ENCODE measurements at places on chromosomes 11 and 22.

DNA sequence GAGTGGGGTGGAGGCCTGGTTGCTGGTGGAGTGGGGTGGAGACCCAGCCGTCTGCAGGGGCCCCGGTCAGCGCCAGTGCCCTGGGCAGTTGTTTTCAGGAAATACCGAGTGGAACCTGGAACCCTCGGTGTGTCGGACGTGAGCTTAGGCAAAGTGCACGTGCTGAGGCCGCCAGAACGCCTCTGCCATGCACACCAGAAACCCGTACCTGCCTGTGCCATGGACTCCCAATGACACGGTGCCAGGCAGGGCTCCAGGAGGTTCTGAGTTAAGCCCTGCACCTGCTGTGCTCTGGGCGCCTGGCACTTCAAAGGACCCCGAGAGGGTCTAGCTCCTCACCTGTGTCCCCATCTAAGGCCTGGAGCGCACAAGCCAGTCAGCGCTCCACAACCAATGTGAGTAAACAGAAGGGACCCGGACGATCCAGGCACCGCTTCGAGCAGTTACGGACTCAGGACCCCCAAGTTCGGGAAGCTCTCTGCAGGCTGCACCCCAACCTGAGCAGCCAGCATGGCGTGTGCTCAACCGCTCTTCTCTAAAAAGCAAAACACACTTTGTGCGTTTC, 12.3 kb downstream of the TOLLIP start:
- DNase-seq = no peak
- no peak overlapping the region for H3K4me3 ChIP-seq
- H3K27me3 ChIP-seq = no peaks in the 10 kb centered on the region
- H3K4me1 ChIP-seq = no peaks in the 10 kb centered on the region

- no peak overlapping the region for H3K4me3 ChIP-seq
- H3K4me1 ChIP-seq = no peaks in the 10 kb centered on the region
- no peak overlapping the region for H3K27ac ChIP-seq
Observed at GRCh38 chr11:134800130-134800529, 388.1 kb upstream of the B3GAT1 start.

GRCh38 chr11:396511-396947, 2.5 kb downstream of the PKP3 start:
- peaks cover 5% of the 10 kb centered on the region for H3K4me1 ChIP-seq
- peaks cover 8% of the 10 kb centered on the region for H3K27me3 ChIP-seq
- no peak overlapping the region for H3K4me3 ChIP-seq
- H3K36me3 ChIP-seq = no peaks in the 10 kb centered on the region
- DNase-seq = no peak
- H3K27ac ChIP-seq = no peak overlapping the region

DNA sequence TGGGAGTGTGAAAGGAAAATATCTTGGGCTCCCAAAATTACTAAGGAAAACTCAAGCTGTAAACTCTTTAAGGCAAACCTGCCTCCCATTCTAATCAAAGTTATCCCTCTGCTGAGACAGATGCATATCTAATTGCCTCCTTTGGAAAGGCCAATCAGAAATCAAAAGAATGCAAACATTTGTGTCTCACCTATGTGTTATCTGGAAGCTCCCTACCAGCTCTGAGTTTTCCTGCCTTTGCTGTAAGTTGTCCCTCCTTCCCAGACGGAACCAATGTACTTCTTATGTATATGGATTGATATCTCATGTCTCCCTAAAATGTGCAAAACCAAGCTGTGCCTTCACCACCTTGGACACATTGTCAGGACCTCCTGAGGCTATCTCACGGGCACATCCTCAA, 95.8 kb downstream of the AASDHPPT start:
- H3K36me3 ChIP-seq = no peaks in the 10 kb centered on the region
- no peak for DNase-seq
- no peak overlapping the region for H3K27ac ChIP-seq
- no peaks in the 10 kb centered on the region for H3K27me3 ChIP-seq

GRCh38 chr11:64665411-64665821, 57.6 kb downstream of the NRXN2 start:
- no peak overlapping the region for H3K27ac ChIP-seq
- H3K4me3 ChIP-seq = no peak overlapping the region
- no peaks in the 10 kb centered on the region for H3K36me3 ChIP-seq
- no peaks in the 10 kb centered on the region for H3K4me1 ChIP-seq
- no peaks in the 10 kb centered on the region for H3K27me3 ChIP-seq
- no peak for DNase-seq

- H3K4me1 ChIP-seq = peaks cover 28% of the 10 kb centered on the region
- peak within 1 kb of the TSS; percentile 97 for H3K27ac ChIP-seq
- DNase-seq = peak; percentile 95
- H3K27me3 ChIP-seq = no peaks in the 10 kb centered on the region
Observed at GRCh38 chr11:78574386-78575381, at the start of gene NARS2. TSS of gene NARS2 (minus strand) at chr11:78574864. CDS start at chr11:78574488, 376 bp downstream.

All from T-helper 2 cell treated with Interferon-gamma antibody and Interleukin-4, amounts not matched to agents 5 μg/mL and 100 μg/mL, for 36 hours (primary cell).